HCT116 (cell line): ENCODE measurements at places on chromosomes 12 and 14.

DNA sequence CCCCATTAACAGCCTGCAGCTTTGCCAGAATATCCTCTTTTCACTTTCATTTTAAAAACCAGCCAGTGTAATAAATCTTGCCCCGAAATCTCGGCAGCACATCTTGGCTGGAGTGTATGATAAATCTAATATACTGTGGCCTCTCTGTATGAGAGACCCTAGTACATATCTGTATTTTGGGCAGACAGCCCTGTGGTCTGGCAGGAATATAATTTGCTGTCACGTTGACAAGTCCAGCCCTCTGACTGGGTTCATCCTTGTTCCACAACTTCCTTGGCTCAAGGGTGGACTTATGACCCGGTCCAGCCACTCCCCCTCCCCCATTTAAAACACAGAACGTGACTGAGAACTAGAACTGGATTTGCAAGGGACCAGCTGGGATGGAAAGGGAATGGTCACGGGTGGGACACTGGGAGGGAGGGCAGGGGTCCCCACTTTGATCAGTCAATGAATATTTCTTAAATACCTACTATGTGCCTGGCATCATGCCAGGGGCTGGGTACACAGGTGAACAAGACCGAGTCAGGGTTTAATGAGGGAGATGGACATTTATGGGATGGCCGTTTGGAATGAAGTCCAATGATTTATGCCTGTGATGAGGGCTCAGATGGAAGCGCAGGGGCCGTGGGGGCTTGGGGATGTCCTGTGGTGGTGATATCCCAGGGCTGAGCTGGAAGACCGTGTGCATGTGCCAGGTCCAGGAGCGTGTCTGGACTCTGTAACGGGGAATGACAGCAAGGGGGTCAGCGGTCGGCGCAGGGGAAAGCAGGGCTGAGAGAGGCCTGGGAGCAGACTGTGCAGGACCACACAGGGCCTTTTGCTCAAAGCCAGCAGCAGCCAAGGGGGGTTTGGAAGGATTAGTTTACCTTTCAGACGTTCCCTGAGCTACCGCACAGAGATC, 190.5 kb downstream of the PHETA1 start:
- no peak for DNase-seq

GRCh38 chr12:388541-389141, 479 bp downstream of the KDM5A start:
- no peak for DNase-seq

DNA sequence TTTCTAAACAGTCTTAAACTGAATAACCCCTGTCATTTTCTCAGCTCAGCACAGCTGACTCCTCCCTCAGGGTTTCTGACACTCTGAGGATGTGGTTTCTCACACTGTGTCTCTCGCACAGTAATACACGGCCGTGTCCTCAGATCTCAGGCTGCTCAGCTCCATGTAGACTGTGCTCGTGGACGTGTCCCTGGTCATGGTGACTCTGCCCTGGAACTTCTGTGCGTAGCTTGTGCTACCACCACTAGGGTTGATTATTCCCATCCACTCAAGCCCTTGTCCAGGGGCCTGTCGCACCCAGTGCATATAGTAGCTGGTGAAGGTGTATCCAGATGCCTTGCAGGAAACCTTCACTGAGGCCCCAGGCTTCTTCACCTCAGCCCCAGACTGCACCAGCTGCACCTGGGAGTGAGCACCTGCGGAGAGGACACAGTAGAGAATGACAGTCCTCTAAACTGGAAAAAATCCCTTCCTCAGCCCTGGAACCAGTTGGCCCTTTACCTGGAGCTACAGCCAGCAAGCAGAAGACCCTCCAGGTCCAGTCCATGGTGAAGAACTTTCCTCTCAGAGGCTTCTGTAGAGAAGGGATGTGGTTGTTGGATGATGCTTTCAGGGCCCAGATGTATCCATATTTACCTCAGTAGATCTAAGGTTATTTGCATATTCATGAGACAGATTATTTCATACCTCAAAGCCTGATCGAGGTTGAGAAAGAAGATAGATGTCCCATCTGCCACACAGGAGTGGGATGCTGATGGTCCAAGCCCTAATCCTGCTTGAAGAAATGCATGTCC, 984.8 kb downstream of the TMEM121 start:
- no peak for DNase-seq

GRCh38 chr14:28381656-28382055, 384.9 kb upstream of the FOXG1 start:
- no peak for DNase-seq

- no peak for DNase-seq
Observed at GRCh38 chr12:56461235-56462159, 6.9 kb upstream of the SPRYD4 start.

- no peak for DNase-seq
Observed at GRCh38 chr14:95727056-95727700, 13.3 kb upstream of the TCL1A start.

DNA sequence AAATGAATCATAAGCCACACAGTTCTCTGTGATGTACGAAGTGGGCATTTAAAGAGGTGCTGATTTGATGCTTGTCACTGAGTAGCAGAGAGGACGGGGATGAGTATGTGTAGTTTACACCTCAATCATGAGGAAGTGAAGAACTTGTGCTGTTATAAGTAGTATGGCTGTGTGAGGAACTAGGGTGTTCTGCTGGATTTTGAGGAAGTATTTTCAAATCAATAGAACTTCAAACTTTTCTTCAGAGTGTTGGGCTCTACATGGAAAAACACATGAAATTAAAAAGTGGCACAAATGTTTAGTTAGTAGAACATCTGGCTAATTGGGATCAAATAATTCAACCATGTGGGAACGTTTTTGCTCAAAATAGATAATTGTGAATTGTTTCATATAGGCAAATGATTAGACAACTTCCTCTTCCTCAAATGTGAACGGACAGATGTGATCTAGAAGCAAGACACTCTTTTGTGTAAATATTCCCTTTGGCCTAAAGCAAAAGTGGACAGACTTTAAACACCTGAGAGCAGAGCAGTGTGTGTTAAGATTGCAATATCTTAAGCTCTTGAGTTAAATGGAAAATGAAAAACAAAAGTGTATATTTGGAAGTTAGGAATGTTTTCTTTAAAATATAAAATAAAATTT, 168.5 kb downstream of the NAV3 start:
- DNase-seq = no peak

GRCh38 chr14:74203639-74204038, 35.6 kb upstream of the VSX2 start:
- DNase-seq = no peak

- no peak for DNase-seq
Observed at GRCh38 chr12:4273652-4274395, at the start of gene CCND2. Gene CCND2, plus strand, starts transcription at chr12:4273762. Its CDS starts 279 bp downstream, at chr12:4274041.

- no peak for DNase-seq
Observed at GRCh38 chr12:105164068-105164467, 56.5 kb downstream of the WASHC4 start.

GRCh38 chr12:78863482-78864402, 832 bp upstream of the SYT1 start:
- DNase-seq = no peak

- DNase-seq = no peak
Observed at GRCh38 chr14:35747379-35747778, 61.7 kb downstream of the RALGAPA1 start.

DNA sequence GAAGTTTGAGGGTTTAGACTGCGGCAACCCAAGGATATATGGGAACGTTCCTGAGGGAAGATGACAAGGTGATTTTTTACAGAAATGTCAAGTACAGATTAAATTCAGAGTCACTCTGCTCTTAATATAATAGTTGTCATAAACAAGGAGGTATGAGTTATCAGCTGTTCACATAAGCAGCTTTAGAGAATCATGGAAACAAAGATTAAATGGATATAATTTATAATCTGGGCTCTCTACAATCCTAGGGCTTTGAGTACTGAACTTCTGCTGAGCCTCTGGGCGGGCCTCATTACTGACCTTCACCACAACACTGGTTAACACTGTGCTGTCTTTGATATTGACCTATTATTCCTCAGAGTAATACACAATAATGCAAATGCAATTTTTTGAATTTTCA, 577.8 kb downstream of the RPS29 start:
- DNase-seq = no peak

- DNase-seq = peak; percentile 96
Observed at GRCh38 chr12:95204141-95204866, 13.0 kb downstream of the FGD6 start.

DNA sequence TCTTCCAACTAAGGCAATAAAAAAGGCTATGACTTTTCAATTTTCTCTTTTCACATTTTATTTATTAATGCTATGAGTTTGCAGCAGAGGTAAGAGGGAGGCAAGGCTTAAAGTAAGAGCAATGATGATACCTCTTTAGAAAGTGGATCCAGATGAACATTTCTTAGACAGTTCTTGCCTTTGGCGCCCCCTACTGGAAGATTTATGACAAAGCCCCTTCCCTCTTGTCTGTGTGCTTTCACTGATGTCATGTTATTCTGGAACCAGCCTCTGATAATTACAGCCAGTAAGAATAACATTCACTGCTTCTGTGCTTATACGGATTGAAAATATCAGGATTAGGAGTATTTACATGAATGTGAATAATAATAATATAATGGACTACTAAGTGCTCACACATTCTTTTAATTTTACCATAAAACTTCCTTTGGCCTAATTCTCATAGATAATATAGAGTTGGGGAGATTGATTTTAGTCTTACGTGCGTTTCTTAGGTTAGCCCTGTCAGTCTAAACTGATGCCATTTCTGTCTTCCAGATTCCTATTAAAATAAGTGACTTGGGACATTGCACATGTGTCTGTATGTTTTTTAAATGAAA, 1929.9 kb upstream of the SEL1L start:
- DNase-seq = no peak

- DNase-seq = no peak
Observed at GRCh38 chr12:113820842-113821241, 145.3 kb downstream of the RBM19 start.

DNA sequence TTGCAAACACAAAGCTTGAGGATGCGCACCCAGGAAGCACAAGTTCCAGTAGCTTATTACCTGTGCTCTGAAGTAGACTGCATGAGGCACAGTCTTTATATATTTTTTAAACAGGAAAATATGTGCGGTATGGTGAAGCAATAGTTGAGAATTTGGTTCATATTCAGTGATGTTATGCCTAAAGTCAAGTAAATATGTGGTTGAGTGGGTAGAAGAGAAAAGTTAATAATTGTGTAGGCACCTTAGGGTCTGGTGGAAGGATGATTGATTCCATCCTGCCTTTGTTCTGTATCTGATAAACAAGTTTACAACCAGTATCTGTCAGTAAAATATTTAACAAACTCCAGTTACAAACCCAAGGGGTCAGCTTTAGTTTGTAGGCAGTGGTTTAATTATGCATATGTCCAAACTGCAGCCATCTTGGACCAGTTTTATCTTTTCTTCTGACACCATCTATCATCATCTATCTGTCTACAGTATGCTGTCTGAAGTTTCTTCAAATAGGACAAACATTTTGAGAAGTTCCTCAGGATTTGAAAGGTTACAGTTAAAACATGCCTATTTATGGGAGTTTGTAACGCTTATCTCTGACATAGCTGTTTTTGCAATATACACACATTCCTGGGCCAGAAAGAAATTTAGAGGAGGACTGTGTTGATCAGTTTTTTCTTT, 10.8 kb downstream of the SINHCAF start:
- DNase-seq = no peak
